MCF 10A (cell line): ENCODE measurements at places on chromosomes 2 and 18. TPM values are rescaled to one million over a fixed set of nuclear protein-coding genes. Genes with fewer than 3 reads are reported as not detected.

Gene C2orf15
- total RNA-seq: 0.74 and 0.93 TPM in 2 replicates

Gene TUBA3E
- total RNA-seq: not detected in 2 replicates

Gene CPS1
- total RNA-seq: 18.4 and 20.6 TPM in 2 replicates

Gene TUBB8B
- total RNA-seq: not detected in 2 replicates

Gene IWS1
- 56.8 and 57.0 TPM in 2 replicates for total RNA-seq

Gene DSG1
- not detected in 2 replicates for total RNA-seq
